ACHN (cell line): ENCODE measurements at places on chromosomes 11 and 22.

- DNase-seq, result peak; percentile 63
These were observed 63.2 kb downstream of the GRIA4 start for GRCh38 chr11:105673089-105673488.

- DNase-seq, result no peak
These were observed 40.4 kb downstream of the BCR start for GRCh38 chr22:23220485-23221350.

DNA sequence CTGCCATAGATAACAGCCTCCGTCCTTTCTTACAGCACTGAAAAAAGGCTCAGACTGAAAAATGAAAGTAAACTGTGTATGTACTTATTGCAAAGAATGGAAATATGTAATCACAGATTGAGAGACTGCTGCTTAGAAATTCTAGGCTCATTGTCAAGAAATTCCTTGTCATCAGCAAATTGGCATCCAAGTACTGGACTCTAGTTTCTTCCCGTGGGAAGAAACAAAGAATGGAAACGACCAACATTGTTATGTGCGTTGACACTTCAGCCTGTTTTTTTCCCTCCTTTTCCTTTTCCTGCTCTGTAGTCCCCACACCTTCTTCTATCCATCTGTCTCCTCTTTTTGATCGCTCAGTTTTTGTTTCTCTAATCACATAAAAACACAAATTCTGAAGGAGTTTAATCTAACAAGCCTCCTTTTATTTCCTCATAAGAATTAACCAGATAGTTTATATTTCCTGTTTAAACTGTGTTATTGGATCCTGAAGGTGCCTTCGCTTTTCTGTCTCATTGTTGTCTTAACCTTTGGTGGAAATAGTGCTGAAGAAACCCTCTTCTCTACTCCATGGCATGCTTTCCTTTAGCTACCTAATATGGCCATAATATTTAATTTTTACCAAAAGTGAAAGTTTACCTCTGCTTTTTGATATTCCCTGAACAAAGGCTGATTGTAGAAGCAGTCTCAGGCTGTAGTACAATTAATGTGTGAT, 20.0 kb upstream of the CASP12 start:
- DNase-seq, result peak; percentile 7

- DNase-seq, result peak; percentile 99
These were observed at the start of gene EEF1G for GRCh38 chr11:62573592-62574362. TSS of gene EEF1G (minus strand) at chr11:62573891. CDS start at chr11:62573842, 49 bp downstream.

GRCh38 chr22:31215018-31215535, 3.0 kb downstream of the LIMK2 start:
- DNase-seq, result no peak

GRCh38 chr22:49483946-49484345, 343.7 kb downstream of the BRD1 start:
- no peak for DNase-seq

DNA sequence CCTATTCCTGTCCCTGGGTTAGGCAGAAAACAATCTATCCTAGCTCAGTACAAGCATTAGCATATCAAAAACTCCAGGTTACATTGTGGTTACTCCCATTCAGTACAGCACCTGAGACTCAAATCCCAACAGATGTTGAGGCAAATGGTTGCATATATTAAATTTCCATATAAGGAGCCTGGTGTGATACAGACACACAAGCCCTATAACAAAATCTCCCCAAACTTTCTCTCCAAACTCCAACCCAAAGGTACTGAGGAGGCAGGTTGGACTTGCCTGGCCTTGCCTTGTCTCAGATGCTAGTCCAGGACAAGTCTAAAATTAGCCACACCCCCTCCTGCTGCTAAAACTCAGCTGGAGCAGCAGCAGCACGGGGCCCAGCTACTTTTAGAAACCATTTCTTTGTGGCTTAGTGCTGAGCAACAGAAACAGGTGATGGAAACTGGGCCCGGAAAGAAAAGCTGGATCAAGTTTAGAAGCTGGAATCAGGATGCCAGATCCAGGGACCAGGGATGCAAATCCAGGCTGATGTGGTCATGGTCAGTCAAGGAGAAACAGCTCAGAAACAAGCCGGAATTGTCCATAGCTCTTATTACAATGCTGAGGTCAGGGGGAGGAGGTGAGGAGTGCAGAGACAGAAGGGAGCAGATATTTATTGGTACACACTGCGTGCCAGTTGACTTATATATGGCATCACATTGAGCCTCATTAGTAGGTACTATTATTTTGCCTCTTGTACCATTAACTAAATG, 73.7 kb upstream of the AMOTL1 start:
- no peak for DNase-seq

DNA sequence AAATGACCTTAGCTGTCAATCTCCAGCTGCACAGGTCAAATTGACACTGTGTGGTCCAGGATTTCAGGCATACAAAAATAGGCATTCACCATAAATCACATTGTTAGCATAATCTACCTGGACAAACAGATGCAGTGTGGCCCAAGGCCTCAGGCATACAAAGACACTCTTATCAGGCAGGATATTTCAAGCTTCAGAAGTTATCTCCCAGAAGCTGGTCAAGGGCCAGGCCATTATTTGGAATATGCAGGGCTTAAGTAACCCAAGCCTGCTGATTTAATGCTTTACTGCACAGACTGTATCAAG, 25.5 kb upstream of the HORMAD2 start:
- DNase-seq, result no peak

DNA sequence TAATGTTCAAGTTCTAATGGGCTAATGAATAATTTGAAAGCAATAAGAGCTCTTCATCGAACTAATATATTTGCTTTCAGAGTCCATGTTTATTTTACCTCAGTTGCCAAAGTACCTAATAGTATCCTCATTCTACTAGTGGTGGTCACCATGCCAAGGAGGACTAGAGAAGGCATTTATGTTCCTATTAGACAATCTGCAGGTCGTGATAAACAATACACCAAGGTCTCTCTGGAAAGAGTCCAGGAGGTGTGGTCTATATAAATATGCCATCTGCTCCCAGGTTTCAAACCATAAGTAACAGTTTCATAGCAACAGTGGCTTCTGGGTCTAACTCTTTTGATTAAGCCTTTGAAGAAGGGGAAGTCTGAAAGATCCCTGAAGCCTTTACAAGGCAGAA, 42.9 kb downstream of the ARFGAP3 start:
- no peak for DNase-seq

DNA sequence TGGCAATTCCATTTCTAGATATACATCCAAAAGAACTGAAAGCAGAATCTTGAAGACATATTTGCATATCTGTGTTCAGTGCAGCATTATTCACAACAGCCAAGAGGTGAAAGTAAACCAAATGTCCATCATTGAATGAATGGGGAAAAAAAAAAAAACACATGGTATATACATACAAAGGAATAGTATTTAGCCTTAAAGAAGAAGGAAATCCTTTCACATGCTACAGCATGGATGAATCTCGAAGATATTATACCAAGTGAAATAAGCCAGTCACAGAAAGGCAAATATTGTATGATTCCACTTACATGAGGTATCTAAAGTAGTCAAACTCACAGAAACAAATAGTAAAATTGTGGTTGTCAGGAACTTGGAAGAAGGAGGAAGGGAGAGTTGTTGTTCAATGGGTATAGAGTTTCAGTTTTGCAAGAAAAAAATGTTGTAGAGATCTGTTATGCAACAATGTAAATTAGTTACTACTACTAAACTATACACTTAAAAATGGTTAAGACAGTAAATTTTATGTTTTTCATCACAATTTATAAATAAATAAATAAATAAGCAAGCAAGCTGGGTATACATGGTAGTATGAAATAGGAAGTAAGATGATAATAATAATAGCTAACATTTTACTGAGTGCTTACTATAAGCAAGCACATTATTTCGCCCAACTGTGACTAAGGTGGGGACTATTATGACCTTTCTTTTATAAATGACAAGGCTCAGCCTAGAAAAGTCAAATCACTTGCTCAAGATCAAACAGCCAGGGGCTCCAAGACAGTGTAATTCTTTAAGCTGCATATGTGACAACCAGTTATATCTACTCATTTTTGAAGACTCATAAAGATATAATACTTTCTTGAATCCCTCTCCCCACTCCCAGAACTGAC, 50.0 kb downstream of the FAM168A start:
- DNase-seq, result no peak

DNA sequence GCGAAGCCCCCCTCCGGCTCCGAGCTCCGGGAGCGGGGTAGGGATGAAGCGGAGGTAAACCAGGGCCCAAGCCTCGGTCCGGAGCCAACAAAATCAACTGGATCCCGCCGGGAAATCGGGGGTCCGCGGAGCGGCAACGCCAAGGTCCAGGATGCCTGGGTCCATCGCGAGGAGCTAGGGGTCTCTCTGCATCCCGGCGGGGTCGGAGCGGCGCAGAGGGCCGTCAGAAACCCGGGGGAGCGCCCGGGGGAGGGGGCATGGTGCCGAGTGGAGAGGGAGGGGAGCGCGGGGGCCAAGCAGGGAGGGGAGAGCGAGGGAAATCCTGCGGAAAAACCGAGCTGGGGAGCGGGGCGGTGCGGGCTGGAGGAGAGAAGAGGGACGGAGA, 51.8 kb downstream of the SLC22A12 start:
- no peak for DNase-seq

GRCh38 chr22:47633111-47633510, 870.7 kb downstream of the TBC1D22A start:
- DNase-seq, result no peak

- peak; percentile 3 for DNase-seq
These were observed 734 bp downstream of the C11orf58 start for GRCh38 chr11:16738947-16739815.

GRCh38 chr22:39176143-39176713, 23.7 kb upstream of the CBX7 start:
- DNase-seq, result peak; percentile 85

GRCh38 chr11:9060700-9061111, 30.7 kb downstream of the SCUBE2 start:
- peak; percentile 25 for DNase-seq

DNA sequence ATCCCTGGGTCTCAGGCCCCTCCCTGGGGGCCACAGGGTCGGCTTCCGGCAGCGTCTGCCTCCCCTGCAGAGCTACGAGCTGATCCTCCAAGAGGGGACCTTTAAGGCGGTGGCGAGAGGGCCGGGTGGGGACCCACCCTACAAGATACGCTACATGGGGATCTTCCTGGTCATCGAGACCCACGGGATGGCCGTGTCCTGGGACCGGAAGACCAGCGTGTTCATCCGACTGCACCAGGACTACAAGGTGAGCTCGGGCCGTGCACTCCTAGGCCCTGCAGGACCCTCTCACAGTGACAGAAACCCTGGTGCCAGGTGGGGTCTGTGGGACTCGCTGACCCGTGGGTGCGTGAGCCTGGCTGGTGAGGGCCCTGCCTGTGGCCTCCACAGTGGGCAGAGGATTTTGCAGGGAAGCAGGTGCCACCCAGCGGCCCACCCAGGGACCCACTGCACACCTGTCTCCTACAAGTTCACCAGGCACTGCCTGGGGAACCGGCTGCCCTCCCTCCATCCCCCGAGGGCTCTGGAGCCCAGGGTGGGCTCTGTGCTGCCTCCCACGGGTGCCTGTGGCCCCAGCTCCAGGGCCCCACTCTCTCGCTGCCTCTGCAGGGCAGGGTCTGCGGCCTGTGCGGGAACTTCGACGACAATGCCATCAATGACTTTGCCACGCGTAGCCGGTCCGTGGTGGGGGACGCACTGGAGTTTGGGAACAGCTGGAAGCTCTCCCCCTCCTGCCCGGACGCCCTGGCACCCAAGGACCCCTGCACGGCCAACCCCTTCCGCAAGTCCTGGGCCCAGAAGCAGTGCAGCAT, 13.7 kb downstream of the MUC5B start:
- DNase-seq, result no peak

DNA sequence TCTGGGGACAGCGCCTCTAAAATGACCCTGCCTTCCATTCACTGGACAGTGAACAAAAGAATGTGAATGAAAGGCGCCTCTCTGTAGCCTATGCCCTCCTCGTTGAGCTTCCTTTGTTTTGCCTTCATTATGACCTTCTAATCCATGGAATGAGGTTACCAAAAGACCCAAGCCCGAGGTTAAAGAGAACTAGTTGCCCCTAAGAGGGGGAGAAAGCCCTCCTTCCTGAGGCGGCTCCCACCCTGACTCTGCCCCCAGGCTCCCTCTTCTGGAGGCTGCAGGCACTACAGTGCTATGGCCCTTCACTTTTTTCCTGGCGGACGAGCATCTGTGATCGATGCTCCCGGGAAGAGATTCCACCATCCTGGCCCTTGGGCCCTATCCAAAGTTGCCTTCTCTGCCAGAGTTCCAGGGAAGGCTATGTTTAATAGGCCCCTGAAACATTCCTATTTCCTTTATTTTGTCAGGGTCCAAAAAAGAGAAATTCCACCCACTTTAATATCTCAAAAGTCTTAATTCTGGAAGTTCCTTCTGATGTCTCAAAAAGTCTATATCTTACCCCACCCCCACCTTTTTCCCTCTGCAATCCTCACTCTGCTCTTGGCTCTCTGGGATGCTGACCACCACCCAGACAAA, 147.3 kb downstream of the FEZ1 start:
- DNase-seq, result peak; percentile 14

- DNase-seq, result no peak
These were observed 24.1 kb downstream of the GRAMD1B start for GRCh38 chr11:123454060-123454651.

DNA sequence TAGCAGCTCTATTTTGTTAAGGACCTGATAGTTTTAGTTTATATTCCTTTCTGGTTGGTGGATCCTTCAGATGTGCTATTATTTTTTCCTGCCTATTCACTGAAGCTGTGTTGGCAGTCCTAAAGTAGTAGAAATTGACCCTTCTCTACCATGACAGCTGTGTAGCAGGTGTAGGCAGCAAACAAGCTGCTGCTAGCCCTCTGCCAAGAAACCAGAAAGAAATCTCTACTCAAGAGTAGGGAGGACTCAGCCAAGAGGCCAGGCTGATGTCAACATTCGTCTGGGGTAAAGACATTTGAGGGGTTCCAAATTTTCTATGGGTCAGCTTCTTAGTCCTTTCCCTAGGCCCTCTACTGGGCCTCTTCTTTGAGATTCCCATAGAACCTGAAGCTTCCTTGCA, 51.2 kb downstream of the CSTF3 start:
- no peak for DNase-seq

GRCh38 chr22:42336527-42337227, 66.2 kb upstream of the TCF20 start:
- DNase-seq, result no peak

- peak; percentile 78 for DNase-seq
These were observed 24.1 kb upstream of the GRAMD4 start for GRCh38 chr22:46596032-46596441.

- no peak for DNase-seq
These were observed 403.2 kb upstream of the CCDC179 start for GRCh38 chr11:23263466-23263865.

DNA sequence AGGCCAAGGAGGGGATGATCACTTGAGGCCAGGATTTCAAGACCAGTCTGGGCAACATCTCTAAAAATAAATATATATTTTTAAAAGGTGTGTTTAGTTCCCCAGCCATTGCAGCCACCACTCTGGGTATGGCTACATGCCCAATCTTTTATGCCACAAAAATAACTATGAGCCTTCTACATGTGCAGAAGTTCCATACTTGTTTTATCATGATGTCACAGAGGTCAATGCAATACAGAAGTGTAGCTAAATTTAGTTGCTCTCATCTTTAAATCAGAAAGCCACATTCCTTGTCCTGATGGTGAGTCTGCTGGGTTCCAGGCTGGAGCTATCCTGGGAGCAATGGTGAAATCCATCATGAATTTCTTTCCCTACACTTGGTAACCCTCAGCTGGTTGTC, 436.3 kb downstream of the DYNC2H1 start:
- DNase-seq, result no peak
